Renal pelvis (tissue), 12 donors: ENCODE measurements at places on chromosomes 2 and 18. TPM values are rescaled to one million over a fixed set of nuclear protein-coding genes. Genes with fewer than 3 reads are reported as not detected.

Gene CHRND
- 0.71 TPM for polyA plus RNA-seq

Gene C2orf66
- 0.61 TPM for polyA plus RNA-seq

Gene VIT
- polyA plus RNA-seq = not detected

Gene ALMS1
- 41.1 TPM for polyA plus RNA-seq

Gene SOCS6
- 28.4 TPM for polyA plus RNA-seq

Gene OR6B2
- not detected for polyA plus RNA-seq

Gene IL36RN
- polyA plus RNA-seq = not detected

Gene UGT1A5
- polyA plus RNA-seq = not detected

Gene LIMS2
- 21.6 TPM for polyA plus RNA-seq

Gene PLEK
- 4.7 TPM for polyA plus RNA-seq

Gene FBXO41
- 2.4 TPM for polyA plus RNA-seq

Gene GBX2
- 0.61 TPM for polyA plus RNA-seq

Gene PRKAG3
- 0.12 TPM for polyA plus RNA-seq

Gene UGT1A6
- 2.8 TPM for polyA plus RNA-seq

Gene PLEKHM3
- polyA plus RNA-seq = 13.9 TPM

Gene CAPN13
- 3.4 TPM for polyA plus RNA-seq

Gene FAM168B
- polyA plus RNA-seq = 118 TPM

DNA sequence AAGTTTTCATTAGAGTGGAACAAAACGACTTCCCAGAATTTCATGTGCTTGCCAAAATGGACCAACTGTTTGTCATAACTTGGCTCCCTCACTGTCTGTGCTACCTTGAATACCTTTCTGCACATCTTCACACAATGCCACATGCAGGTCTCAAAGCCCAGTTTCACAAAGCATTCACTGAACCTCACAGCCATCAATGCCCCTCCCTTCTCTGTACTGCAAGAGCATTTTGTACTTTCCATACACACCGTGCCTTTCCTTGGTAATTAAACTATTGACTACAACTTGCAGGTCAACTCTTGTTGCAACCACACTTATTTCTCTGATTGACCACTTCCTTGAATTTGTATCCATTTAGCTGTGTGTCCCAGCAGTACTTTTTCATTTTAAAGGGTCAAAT, 50.5 kb downstream of the PAX3 start:
- no peak for DNase-seq

- DNase-seq = no peak
These were observed 2.0 kb upstream of the CAPN14 start for GRCh38 chr2:31219131-31219969.

GRCh38 chr2:1515073-1515430, 101.8 kb downstream of the TPO start:
- no peak for DNase-seq

- no peak for DNase-seq
These were observed 363.5 kb downstream of the CBLN2 start for GRCh38 chr18:72180689-72181088.

GRCh38 chr2:227908266-227909054, 37.0 kb downstream of the DAW1 start:
- no peak for DNase-seq

DNA sequence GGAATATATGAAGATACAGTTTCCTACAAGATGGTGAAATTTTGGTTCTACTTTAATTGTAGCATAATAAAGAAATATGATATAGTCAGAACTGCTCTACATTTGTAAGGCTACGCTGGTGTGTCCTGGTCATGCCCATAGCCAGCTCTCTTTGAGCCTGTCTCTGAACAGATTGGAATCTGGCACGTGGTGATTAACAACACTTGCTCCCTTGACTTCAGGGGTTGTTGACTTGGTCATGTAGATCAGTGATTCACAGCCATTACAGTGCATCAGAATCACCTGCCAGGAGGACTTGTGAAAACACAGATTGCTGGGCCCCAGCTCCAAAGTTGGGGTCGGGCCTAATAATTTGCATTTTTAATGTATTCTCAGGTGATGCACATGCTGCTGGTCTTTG, 80.4 kb downstream of the PTPRM start:
- no peak for DNase-seq

GRCh38 chr2:224894356-224894755, 147.9 kb downstream of the DOCK10 start:
- no peak for DNase-seq

GRCh38 chr18:39345321-39345720, 1779.7 kb upstream of the CELF4 start:
- DNase-seq = no peak

GRCh38 chr2:192059266-192059665, 135.5 kb downstream of the TMEFF2 start:
- DNase-seq = no peak

DNA sequence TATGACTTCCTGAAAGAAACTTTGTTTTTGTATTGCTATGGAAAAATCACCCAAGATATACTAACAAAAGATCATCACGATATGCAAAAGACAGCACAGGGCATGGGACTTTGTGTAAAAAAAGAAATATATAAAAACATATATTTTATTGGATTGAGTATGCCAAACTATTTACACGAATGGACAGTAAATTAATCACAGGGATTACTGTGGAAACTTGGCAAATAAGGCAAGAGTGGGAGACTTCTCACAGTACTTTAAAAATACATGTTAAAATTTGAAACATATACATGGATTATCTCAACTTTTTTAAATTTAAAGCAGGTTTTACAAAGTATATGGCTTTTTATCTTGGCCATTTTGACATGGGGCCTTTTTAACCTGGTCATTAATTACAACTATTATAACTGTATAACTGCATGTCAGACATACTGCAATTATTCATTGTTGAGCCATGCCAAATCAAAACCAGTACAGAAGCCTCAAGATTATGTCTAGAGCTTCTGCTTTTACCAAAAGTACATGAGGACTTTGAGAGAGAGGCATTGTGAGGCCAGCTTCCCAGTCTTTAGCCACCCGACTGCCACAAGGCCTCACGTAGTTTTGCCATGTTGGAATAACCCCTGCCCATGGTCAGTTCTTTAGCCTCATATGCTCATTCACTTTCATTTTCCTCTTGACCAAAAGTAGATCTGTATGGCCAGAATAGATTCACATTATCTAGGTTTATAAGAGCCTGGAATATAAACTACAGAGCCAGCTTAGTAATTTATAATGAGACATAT, 419.8 kb downstream of the SETBP1 start:
- DNase-seq = no peak

DNA sequence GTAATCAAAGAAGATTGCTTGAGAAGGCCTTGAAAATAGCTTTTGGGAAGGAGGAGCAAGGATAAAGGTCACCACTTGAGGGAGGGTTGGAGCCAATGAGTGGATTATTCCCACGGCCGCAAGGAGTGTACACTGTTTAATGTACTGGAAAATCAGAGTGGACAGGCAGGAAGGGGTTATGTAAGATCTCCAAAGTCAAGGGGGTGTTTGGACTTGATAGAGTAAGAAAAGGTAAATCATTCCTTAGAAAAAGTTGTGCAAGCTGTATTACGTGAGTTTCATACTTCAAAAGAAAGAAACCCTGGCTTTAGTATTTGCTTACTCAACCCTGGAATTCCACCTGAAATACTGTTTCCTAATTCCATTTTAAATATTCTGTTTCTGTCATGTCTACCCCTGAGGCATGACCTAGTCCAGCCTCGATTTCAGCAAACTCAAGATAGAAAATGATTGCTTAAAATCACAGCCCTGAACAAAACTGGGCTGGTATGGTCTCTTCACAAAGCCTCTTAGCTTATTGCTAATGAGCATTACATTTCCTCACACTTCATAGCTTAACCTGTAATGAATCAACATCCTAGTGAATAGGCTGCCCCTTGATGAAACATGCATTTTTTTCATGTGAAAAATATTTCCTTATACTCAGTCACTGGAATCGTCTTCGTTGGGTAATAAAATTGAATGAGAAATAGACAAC, 1.1 kb downstream of the MREG start:
- peak; percentile 27 for DNase-seq

GRCh38 chr2:32852856-32853255, 93.9 kb upstream of the LTBP1 start:
- DNase-seq = no peak

DNA sequence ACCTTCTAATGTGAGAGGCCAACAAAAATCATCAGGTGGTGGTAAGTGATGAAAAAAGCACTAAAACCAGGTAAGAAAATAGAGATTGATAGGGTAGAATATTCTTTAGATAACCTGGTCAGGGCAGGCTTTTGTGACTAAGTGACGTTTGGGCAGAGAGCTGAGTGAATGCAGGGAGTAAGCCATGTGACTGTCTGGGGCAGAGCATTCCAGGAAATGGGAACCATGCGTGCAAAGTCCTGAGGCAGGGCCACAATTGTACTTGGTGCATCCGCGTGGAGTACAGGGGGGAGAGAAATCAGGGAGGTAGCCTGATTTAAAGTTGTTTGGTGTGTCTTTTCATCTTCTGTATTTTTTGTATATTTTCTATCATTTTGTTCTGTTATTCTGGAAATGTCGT, 102.5 kb downstream of the LYPD6B start:
- DNase-seq = no peak

GRCh38 chr2:1621501-1621900, 122.8 kb downstream of the PXDN start:
- no peak for DNase-seq

- peak; percentile 16 for DNase-seq
These were observed 402.5 kb upstream of the TRIB2 start for GRCh38 chr2:12314127-12314760.

- DNase-seq = no peak
These were observed 20.9 kb downstream of the GKN2 start for GRCh38 chr2:68931799-68932198.

GRCh38 chr2:105102963-105103421, 65.1 kb downstream of the MRPS9 start:
- peak; percentile 69 for DNase-seq

DNA sequence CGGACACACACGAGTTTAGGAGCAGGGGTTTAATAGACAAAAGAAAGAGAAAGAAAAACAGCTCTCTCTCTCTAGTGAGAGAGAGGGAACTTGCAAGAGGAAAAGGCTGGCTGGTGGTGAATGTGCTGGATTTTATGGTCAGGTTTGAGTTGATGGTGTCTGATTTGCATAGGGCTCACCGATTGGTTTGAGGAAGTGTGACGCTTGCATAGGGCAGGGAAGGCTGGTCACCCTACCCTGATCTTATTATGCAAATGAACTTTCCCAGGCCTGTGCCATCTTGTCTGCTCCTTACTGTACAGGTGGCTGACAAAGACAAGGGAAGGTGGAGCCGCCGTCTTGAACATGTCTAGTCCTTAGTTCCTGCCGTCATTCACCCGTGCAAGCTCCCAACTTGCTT, 408.9 kb downstream of the RIT2 start:
- DNase-seq = peak; percentile 3

DNA sequence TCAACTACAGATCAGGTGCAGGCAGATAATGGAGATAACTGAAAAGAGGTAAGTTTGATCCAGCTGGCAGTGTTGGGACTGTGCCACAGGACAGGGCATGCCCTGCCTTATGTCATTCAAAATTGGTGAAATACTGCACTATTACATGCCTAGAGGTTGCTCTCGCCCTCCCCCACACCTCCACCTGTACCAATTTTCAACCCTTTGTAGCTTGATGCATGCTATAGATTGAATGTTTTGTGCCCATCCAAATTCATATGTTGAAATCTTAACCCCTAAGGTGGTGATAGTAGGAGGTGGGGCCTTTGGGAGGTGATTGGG, 72.1 kb upstream of the LYPD6B start:
- DNase-seq = no peak

- DNase-seq = no peak
These were observed 2.9 kb upstream of the TMSB10 start for GRCh38 chr2:84902526-84902925.

- no peak for DNase-seq
These were observed 139.0 kb downstream of the EHBP1 start for GRCh38 chr2:62844311-62845090.

DNA sequence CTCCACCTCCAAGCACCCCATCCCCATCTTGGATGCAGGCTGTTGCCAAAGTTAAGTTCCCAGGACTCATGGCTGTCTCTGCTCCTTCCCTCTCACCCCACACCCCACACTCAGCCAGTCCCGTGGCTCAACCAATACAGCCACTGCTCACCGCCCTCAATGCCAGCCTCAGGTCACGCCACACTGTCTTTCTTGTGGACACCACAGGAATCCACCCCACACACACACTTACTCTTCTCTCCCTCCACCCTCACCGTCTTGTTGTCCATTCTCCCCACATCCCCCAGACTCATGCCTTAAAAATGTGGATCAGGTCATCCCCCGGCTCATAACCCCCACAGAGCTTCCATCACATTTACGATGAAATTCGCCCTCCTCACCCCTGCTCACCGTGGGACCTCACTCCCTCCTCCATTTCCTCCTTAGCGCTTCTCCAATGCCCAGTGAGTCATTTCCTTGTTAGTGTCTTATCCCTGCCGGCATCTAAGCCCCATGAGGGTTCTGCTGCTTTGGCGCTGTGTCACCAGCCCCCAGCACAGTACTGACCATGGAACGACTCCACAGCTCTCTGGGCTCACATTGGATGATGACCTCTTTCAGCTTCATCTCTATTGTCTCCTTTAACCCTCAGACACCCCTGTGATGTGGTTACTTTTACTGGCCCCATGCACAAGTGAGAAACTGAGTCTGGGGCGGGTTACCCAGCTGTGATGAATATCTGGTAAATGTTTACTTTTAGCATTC, 13.8 kb downstream of the MLPH start:
- no peak for DNase-seq

DNA sequence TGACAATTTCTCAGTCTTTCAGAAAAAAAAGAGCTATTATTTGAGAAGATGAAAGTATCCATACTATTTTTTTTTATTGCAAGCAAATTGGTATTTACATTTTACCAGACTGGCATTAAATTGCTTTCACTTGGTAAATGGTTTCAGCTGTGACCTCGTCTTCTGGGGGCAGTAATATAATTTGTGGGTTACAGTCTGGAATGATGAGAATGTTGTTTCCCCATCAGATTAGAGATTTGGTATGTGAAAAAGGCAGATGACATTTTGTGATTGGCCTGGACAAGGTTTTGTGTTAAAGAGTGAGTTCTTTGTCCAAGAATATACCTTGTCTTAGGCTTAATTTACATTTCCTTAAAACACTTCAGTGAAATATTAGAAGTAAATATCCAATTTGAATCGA, 390.1 kb upstream of the ST6GAL2 start:
- DNase-seq = no peak
